ENCODE measurements at places on chromosomes 7 and 10.

- peak; percentile 52 for DNase-seq
These were observed 20.2 kb upstream of the FHIP2A start for GRCh38 chr10:114801411-114801813.

DNA sequence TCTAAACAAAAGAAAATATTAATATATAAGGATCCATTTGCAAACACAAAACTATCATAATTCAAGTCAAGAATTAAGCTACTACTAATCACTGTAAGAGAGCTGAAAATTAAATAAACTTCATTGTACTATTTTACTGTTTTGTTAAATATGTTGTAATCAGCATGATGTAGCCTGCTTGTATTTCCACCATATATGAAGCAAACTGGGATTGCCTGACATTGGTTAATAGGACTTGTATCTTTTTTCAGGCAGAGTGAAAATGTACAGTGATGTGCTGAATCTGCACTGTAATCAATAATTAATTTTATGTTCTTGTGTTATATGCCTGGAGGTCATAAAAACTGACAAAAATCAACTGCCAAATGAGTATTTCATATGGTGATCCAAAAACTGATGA, 25.4 kb downstream of the TRDMT1 start:
- no peak for DNase-seq

DNA sequence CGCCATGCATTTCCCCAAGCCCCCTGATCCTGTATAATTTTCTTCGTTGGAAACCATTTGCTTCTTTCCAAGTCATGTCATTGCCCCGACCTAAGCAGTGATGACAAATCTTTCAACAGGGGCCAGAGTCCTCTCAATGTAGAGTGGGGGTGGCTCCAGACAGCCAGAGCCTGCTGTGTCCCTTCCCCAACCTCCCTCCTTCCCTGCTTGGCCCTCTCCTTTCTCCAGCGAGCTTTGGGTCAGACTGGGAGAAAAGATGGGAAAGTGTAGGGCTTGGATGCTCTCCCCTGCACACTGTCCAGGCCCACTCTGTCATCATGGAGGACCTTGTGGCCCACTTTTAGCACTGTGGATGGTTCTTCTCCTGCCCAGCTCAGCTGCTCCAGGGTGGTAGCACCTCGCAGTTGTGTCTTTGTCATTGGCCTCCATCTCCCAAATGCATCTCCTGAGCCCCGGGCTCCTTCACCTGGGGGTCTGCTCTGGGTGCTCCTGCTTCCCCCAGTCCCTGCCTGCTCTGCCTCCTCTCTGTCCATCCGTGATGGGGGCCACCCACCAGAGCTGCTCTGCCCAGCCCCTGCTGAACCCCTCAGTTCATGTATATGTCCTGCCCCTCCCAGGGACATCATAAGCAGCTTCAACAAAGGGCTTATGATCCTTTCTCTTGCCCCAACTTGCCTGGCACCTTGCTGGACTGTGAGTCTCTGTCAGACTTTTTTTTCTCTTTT, 37.5 kb downstream of the BTBD16 start:
- DNase-seq, result no peak

DNA sequence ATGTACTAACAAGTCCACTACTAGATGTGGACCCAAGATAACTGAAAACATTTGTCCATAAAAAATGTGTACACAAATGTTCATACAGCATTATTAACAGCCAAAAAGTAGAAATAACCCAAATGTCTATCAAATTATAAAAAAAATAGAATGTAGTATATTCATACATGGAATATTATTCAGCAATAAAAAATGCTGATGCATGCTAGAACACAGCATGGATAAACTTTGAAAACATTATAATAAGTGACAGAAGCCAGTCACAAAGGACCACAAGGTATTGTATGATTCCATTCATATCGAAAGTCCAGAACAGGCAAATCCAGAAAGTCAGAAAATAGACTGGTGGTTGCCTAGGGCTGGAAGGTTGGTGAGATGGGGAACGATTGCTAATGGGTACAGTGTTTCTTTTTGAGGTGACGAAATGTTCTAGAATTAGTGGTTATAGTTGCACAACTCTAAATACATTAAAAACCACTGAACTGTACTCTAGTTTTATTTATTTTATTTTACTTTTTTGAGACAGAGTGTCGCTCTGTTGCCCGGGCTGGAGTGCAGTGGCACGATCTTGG, 43.3 kb upstream of the ANLN start:
- no peak for DNase-seq

GRCh38 chr7:156158213-156158612, 345.9 kb upstream of the SHH start:
- DNase-seq, result no peak

DNA sequence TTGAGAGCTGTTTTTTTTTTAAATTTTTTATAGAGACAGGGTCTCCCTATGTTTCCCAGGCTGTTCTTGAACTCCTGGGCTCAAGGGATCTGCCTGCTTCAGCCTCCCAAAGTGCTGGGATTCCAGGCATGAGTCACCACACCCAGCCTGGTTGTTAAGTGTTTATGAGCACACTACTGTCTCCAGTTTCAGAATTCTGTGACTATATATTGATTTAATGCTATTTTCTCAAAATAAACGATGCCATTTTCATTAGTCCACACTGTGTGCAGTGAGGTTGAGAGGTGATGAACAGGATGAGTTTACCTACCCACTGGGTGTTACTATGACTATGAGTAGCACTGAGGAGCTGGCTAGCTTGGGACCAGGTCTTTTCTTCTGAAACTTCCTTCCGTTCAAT, 110.9 kb upstream of the FAM180A start:
- DNase-seq, result no peak

Data from activated naive CD4-positive, alpha-beta T cell treated with anti-CD3 and anti-CD28 coated beads, Interleukin-2, amount 10 ng/mL, durations not matched to agents 7 days and 5 days (primary cell).